ENCODE measurements at places on chromosomes 7 and 10. TPM values are rescaled to one million over a fixed set of nuclear protein-coding genes. Genes with fewer than 3 reads are reported as not detected.

The DNAH11 gene
- polyA plus RNA-seq = not detected

The NPC1L1 gene
- not detected for polyA plus RNA-seq

The ATOH7 gene
- polyA plus RNA-seq = 1.2 TPM

The GATAD1 gene
- polyA plus RNA-seq = 11.1 TPM

The PIK3AP1 gene
- polyA plus RNA-seq = not detected

The PDZD8 gene
- polyA plus RNA-seq = 25.8 TPM

The MYO3A gene
- polyA plus RNA-seq = not detected

The CAV1 gene
- polyA plus RNA-seq = 2.1 TPM

The PSMA2 gene
- polyA plus RNA-seq = 430 TPM

The BBIP1 gene
- polyA plus RNA-seq = 175 TPM

The PTCD1 gene
- 0.20 TPM for polyA plus RNA-seq

The FAM24B gene
- 36.0 TPM for polyA plus RNA-seq

The PKD1L1 gene
- polyA plus RNA-seq = not detected

The FAM221A gene
- 44.1 TPM for polyA plus RNA-seq

The WASHC2A gene
- polyA plus RNA-seq = 470 TPM

The PRSS37 gene
- polyA plus RNA-seq = 1.6 TPM

The ODAD2 gene
- polyA plus RNA-seq = not detected

The GATA3 gene
- polyA plus RNA-seq = not detected

The NIPSNAP2 gene
- 47.7 TPM for polyA plus RNA-seq

The HSPA12A gene
- 62.9 TPM for polyA plus RNA-seq

The MYH16 gene
- not detected for polyA plus RNA-seq

The ZPBP gene
- not detected for polyA plus RNA-seq

The ARHGEF35 gene
- not detected for polyA plus RNA-seq

The CYP3A5 gene
- 0.42 TPM for polyA plus RNA-seq

The CPA2 gene
- polyA plus RNA-seq = not detected

The IDE gene
- 10.5 TPM for polyA plus RNA-seq

The MRPS24 gene
- 288 TPM for polyA plus RNA-seq

The DPP6 gene
- polyA plus RNA-seq = 60.8 TPM

The ZEB1 gene
- 26.9 TPM for polyA plus RNA-seq

The TECTB gene
- not detected for polyA plus RNA-seq

The FLNC gene
- polyA plus RNA-seq = not detected

The RPA3 gene
- polyA plus RNA-seq = 197 TPM

The GPRIN2 gene
- polyA plus RNA-seq = not detected

The C10orf90 gene
- not detected for polyA plus RNA-seq

The PLEKHS1 gene
- polyA plus RNA-seq = not detected

The GBX1 gene
- not detected for polyA plus RNA-seq

The ALOX5 gene
- polyA plus RNA-seq = 0.27 TPM

The CYP2C19 gene
- polyA plus RNA-seq = 0.94 TPM

The ELFN1 gene
- polyA plus RNA-seq = 0.23 TPM

The CRYGN gene
- not detected for polyA plus RNA-seq

The C10orf105 gene
- not detected for polyA plus RNA-seq

The ZNF783 gene
- polyA plus RNA-seq = 0.77 TPM

The DYNC1I1 gene
- 92.1 TPM for polyA plus RNA-seq

The CADPS2 gene
- 23.2 TPM for polyA plus RNA-seq

The TRIM56 gene
- 0.06 TPM for polyA plus RNA-seq

The ITGA8 gene
- polyA plus RNA-seq = not detected

The EGR2 gene
- polyA plus RNA-seq = not detected

The ZNF853 gene
- not detected for polyA plus RNA-seq

The NME8 gene
- not detected for polyA plus RNA-seq

The ELN gene
- polyA plus RNA-seq = not detected

The CAV2 gene
- polyA plus RNA-seq = 0.14 TPM

The OR2A5 gene
- polyA plus RNA-seq = not detected

The CTNNA3 gene
- polyA plus RNA-seq = 1.4 TPM
